ENCODE measurements at places on chromosomes 13 and 19.

GRCh38 chr13:80242728-80243427, 98.0 kb downstream of the SPRY2 start:
- DNase-seq = no peak

DNA sequence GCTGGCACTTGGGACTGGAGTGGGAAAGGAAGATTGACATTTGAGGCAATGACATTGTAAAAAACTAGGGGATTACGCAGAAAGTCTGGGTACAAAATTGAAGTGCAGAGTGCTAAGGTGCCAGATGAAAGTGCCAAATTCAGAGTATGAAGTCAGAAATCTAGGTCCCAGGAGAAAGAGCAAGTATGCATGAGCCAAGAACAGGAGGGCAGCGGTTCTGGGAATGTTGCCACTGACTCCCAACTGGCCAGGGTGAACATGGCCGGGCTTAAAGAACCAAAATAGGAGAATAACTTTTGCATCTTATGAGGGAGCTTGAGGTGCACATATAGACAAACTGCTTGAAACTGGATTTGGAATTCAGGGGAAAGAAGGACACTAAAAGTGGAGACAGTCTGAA, 495.8 kb upstream of the KLF12 start:
- no peak for DNase-seq

- DNase-seq = no peak
Observed at GRCh38 chr19:51469162-51469561, 9.2 kb upstream of the CEACAM18 start.

GRCh38 chr13:41631296-41631965, 174.1 kb downstream of the RGCC start:
- no peak for DNase-seq

Measured in ureter (tissue), 1 donor.